Stimulated activated CD8-positive, alpha-beta memory T cell treated with anti-CD3 and anti-CD28 coated beads, Interleukin-4, amount 100 ng/mL, for 24 hours (primary cell): ENCODE measurements at places on chromosomes 11 and 22.

- no peak for DNase-seq
These were observed 51.4 kb upstream of the SHISAL1 start for GRCh38 chr22:44363980-44364750.

DNA sequence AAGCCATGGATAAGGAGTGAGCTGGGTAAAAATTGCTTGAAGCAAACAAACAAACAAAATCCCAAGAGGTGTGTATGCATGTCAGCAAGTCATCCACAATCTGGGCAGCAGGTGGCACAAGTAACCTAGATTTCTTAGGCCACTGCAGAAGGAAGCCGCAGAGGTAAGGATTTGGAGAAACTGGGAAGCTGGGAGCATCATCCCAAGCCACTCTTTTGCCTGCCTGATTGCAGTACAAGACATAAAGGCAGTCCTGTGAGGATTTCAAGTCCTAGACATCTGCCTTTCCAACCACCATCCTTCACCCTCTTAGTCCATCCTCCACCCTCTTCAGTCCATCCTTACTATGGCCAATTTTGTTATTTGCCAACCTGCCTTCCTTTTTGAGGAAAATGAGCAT is 67.2 kb upstream of the BMAL1 start:
- DNase-seq = no peak

DNA sequence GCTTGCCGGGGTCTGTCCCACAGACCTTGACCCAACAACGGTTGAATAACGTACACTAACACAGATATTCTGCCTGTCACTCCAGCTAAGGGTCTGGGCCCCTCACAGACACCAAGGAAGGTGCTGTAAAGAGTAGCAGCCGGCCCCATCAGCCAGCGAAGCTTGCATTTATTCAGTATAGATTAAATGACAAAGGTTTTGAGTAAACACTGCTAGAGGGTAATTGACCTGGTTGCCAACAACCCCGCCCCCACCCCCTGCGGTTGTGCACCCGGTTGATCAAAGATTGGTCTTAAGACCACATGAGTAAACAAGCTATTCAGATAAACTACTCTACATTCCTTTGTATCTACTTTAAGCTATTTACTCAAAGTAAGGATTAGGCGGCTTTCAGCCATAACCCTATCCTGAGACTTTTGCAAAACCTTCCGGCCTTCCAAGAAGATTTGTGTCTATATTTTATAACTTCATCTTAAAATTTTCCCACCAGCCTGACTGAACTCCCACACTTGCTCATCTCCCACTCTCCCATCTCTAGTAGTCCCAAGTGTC is 4.8 kb upstream of the CKAP5 start:
- DNase-seq = no peak

- DNase-seq = no peak
These were observed 13.2 kb downstream of the MYH9 start for GRCh38 chr22:36374603-36375024.

DNA sequence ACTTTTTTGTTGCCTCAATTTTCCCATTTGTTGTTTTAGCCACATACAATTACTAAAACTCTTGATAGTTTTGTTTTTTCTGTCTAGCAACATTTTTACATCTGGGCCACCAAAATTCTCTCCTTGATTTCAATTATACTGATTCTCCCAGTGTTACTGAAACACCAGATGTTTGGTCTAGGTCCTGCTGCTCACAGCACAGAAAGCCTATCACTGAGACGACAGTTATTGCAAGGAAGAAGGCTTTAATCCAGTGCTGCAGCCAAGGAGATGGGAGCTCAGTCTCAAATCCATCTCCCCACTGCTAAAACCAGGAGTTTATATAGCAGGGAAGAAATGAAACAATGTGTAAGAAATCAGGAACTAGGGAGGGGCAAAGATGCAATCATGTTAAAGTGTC is 837.7 kb upstream of the CNTN5 start:
- no peak for DNase-seq

DNA sequence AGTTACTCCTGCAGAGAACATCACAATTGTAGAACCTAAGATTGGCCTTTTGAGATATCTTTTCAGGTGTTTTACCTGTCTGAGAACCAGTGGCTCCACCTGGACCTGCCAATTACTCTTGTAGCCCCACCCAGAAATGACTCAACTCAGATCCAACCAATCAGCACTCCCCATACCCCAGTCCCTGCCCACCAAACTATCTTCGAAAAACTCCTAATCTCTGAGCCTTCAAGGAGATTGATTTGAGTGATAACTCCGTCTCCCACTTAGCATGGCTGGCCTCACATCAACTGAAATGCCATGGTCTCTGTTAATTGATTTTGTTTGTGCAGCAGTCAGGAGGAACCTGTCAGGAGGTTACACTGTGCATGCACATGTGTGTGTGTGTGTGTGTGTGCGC is 103.6 kb downstream of the MTNR1B start:
- DNase-seq = no peak

- no peak for DNase-seq
These were observed 5.2 kb downstream of the SLC15A3 start for GRCh38 chr11:60946601-60947264.

DNA sequence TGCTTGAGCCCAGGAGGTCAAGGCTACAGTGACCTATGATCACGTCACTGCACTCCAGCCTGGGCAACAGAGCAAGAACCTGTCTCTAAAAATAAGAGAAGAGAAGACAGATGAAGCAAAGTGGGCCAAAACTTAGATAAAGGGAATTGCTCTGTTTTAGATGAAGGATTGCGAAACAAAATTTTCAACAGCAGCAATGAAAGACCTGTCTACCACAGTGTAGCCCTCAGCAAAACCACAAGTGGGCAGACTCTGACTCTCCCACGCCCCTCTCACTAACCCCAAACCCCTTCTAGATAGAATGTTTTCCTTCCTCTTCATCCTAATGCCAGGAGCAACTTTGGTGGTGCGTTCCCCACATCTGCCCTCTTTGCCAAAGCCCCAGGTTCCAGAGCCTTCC is 105.6 kb upstream of the ALDH3B2 start:
- DNase-seq = no peak

- DNase-seq = no peak
These were observed 13.9 kb upstream of the MAML2 start for GRCh38 chr11:96356848-96357247.

- no peak for DNase-seq
These were observed 109.9 kb upstream of the CLMP start for GRCh38 chr11:123304828-123305466.

GRCh38 chr22:20602609-20603164 is 95.3 kb downstream of the MED15 start:
- DNase-seq = no peak

DNA sequence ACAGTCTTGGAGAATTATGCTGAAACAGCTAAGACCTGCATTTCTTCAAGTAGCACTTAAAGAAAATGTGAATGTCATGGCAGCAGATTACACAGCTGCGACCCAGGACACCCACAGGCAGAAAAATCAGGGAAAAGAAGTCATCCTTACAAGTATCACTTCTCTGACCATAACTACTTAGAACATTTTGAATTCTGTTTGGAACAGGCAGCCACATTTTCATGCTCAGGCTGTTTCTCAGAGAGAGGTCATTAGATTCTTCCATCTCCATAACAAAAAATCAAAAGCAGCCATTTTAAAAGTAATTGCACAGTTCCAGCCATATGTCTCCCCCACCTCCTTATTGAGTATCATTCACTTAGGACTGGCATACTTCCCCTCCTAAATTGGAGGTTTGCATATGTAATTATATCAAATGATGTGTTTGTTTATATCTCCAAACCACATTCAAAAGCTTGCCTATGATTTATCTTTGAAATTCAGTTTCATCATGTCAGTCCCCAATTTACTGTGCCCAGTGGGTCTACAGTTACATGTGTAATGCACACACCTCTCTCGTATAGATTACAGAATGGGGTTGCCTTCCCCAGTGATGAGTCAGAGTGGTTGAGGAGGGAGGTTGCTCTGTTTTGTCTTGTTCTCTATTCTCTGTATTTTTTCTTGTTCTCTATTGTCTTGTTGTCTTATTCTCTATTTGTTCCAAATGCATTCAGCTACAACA is 276.5 kb upstream of the MTNR1B start:
- no peak for DNase-seq

DNA sequence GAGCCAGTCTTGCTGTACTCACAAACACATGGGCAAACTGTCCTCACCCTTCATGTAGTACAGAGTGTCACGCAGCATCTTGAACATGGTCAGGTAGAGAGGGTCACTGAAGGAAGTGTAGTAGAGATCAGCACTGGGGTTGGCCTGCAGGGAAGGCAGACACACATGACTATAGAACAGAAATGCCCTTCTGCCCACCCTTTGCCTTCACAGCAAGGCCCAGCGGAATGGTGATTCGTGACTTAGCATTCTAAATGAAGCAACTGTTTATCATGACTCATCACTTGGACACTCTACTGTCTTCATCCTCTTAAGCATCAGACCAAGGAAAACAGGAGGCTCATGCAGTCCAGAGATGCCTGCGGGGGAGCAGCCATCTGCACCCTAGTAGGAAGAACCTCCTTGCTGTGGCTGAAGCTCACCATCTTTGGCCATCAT is 33.4 kb downstream of the SERPIND1 start:
- no peak for DNase-seq
